GM19239 (cell line): ENCODE measurements at places on chromosomes 7 and 10.

DNA sequence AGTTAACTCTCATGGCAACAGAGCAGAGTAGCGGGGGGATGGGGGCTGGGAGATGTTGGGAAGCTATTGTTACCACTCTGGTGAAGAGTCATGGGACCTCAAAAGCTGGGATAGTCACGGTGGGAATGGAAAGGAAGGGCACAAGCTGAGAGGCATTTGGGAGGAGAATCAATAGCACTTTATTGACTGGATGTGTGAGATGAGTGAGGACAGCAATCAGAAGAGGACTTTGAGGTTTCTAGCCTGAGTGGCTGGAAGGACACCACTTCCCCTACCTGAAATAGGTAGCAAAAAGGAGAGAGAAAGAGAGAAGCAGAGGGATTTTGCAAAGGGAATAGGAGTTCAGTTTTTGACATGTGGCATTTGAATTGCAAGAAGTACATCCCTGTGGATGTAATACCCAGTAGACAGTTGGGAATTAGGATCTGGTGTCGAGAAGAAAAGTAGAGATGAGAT is 27.2 kb downstream of the SCD start:
- DNase-seq, result no peak

DNA sequence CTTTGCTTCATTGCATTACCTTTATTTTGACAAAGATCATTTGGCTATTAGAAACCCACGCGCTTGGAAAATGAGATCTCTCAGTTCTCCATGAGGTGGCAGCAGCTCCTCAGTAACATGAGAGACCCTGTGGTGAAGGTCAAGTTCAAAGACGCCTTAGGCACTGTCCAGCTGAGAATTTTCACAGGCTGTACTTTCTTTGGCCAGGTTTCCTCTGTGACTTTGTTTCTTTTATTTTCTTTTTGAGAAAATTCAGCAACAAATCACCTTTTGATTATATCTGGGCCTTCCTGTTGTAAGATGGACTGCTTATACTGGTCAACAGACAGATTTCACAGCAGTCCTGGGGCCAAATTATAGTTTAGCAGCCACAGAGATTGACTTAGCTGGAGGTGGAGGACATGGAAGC is 54.5 kb downstream of the RAB18 start:
- peak; percentile 22 for DNase-seq

- DNase-seq, result no peak
These were observed 78.8 kb downstream of the INPP5A start for GRCh38 chr10:132616170-132616995.

- no peak for DNase-seq
These were observed 63.6 kb downstream of the ARHGAP22 start for GRCh38 chr10:48541144-48541795.

DNA sequence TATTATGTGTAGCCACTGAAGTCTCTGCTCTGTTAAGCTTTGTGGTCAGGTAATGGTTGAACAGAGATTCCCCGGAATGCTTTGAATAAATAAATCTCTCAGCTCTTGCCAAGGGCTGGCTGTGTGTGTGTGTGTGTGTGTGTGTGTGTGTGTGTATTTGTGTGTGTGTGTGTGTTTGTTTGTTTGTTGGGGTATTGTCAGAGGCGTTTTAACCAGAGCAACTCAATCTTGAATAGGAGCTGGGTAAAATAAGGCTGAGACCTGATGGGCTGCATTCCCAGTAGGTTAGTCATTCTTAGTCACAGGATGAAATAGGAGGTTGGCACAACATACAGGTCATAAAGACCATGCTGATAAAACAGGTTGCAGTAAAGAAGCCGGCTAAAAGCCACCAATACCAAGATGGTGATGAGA is 256.2 kb upstream of the CACNA2D1 start:
- DNase-seq, result no peak

DNA sequence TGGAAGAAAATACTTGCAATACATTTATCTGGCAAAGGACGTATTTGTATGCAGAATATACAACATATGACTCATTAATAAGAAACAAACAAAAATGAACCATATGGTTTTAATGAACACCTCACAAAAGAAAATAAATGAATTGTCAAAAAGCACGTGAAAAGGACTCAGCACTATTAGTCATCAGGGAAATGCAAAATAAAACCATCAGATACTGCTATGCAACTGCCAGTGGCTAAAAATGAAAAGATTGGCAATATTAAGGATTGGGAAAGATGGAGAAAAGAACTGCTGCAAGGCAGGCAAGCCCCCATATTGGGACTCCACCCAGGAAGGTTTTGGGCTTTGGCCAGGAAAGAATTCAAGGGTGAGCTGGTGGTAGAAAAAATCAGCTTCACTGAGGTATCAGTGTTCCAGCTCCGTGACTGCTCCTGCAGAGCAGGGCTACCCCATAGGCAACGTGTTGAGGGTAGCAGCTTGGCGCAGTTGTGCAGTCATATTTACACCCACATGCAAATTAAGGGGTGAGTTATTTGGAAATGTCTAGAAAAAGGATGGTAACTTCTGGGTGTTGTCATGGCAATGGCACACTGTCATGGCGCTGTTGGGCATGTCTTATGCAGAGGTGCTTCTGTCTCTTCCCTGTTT is 72.7 kb downstream of the CUBN start:
- no peak for DNase-seq

GRCh38 chr10:98086837-98087708 is 47.4 kb upstream of the R3HCC1L start:
- no peak for DNase-seq

GRCh38 chr7:8113184-8113583 is 144.6 kb downstream of the GLCCI1 start:
- DNase-seq, result no peak

DNA sequence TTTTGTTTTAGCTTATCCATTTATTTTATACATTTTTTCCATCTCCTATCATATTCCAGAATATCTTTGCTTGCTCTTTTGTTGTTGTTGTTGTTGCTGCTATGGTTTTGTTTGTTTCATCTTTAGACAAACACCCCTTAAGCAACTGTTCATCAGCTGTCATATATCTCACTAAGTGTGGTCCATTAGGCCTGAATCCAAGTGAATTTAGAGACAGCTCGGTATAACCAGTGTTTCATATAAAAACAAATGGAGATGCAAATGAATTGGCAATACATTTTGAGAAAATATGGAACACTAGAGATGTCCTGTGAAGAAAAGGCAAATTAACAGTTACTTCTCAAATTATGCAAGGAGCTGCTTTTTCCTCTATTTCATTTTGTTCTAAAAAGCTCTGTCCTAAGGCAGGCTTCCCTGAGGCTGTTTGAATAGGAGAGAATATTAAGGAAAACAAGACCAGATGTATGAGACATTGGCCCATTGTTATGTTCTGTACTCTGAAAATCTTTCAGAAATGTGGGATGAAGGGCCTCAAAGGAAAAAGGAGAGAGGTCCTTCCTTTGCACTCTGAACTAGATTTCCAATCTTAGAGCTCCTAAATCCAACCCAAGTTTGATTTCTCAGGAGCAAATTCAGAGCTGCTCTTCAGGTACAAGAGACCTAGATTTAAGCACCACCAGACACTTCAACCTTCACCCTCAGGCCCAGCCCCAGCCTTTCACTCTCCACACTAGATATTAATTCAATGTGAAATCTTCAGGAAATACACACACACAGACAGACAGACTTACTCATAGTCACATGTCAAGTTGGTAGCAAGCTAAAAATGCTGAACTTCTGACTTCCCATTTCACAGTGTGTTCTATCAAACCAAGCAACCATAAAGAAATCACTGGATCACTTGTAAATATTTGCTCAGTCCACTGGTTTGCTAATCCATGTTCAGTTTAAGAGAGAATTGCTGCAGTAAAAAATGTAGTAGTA is 5.4 kb downstream of the TFEC start:
- no peak for DNase-seq

- no peak for DNase-seq
These were observed 76.6 kb downstream of the CNNM2 start for GRCh38 chr10:102994531-102995295.

GRCh38 chr7:130994378-130995115 is 260.5 kb upstream of the KLF14 start:
- no peak for DNase-seq

DNA sequence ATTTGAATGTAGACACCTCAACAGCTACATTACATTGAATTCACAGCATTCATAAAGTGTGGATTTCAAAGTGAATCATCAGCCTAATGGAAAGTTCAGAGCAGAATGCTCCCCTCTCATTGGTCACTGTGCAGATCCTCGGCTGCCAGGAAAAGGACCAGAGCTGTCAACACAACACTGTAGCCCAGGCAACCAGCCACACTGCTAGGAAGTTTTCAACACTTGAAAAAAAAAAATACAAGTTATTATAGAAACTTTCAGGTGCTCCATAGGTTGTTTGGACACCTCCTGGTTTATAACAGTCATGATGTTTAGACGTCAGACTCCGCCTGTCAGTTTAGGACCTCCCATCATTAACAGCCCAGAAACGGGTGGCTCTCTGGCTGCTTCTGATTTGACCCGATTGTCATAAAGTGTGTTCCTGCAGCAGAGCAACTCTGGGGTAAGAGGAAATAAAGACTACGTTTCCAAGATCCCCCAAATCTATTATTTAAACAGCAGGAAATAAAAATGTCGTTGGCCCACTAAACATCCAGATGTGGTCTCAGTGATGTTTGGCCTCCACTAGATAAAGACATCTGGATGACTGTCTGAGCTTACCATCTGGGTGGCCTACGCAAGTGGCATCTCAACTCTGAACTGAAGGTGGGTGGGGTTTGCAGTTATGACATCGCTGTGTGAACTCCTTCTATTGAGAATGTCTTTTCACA is 117.4 kb downstream of the CABCOCO1 start:
- DNase-seq, result no peak

DNA sequence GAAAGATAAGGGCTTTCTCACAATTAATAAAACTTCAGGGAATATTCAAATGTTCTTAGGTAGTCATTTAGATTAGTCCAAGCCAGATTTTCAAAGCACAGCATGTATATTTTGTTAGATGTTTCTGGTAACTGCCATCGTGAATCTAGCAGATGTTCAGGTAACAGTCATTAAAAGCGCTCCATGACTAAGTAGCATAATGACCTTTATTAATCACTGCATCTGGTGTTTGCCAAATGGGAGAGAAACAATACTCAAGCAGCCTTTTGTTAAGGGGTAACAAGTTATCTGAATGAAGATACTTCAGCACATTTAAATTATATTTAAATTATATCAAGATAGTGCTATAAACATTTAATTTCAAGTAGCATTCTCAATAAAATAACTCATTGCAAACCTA is 47.5 kb downstream of the USP6NL start:
- DNase-seq, result no peak

GRCh38 chr7:151806204-151806603 is 70.7 kb downstream of the PRKAG2 start:
- DNase-seq, result no peak

DNA sequence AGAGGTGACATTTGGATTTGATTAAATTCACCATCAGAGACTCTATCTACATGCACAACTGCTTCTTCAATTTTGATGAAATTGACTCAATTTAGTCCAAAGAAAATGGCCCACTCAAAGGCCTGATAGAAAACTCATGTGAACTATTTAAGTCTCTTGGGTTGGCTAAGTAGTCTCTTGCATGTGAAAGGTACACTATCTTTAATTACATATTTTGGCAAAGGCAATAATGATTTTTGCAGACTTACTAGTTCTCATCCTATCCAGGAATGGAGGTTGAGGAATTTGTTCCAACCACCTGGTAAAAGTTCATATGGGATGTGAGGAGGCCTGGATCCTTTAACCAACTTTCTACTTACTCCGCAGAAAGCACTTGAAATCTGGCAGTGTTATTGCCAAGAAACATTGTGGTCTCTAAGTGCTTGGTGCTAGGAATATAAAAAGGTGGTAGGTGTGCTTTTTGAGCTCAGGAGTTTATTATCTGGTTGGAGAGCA is 618.6 kb upstream of the MKI67 start:
- DNase-seq, result no peak

- peak; percentile 44 for DNase-seq
These were observed 604.1 kb downstream of the GALNT17 start for GRCh38 chr7:71735961-71736556.

- no peak for DNase-seq
These were observed 399.2 kb upstream of the MKI67 start for GRCh38 chr10:128525444-128525843.

DNA sequence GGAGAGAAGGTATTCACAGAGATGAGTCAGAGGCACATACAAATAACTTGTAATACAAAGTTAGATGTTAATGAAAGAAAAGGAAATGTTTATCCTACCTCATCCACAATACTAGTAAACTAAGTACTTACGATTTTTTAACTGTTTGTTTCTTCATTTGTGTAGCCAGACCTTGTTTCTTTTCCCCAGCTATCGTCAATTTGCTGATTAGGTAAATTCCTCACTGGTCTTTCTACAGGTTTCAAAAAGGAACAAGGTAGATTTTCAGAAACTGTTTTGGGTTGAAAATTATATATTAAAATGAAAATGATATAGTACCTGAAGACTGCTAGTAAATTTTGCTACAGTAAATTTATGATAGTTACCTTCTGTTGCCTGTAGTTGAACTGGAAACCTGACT is 56.6 kb downstream of the PON1 start:
- no peak for DNase-seq

DNA sequence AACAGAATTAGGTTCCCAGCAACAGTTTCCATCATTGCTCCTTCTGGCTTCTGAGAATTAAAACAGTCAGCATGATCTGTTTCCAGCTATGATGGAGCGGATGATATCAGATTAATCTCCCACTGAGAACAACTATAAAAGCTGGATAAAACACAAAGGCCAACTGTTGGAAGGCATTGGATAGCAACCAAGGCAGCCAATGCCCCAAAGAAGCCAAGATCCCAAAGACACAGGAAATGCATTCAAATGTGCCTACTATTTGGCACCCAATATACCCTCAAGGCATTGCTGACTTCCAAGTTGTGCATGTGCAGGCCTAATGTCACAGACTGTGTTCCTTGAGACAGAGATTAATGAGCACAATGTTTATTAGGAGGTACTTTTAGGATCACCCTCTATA is 259.3 kb downstream of the ARHGAP12 start:
- no peak for DNase-seq

DNA sequence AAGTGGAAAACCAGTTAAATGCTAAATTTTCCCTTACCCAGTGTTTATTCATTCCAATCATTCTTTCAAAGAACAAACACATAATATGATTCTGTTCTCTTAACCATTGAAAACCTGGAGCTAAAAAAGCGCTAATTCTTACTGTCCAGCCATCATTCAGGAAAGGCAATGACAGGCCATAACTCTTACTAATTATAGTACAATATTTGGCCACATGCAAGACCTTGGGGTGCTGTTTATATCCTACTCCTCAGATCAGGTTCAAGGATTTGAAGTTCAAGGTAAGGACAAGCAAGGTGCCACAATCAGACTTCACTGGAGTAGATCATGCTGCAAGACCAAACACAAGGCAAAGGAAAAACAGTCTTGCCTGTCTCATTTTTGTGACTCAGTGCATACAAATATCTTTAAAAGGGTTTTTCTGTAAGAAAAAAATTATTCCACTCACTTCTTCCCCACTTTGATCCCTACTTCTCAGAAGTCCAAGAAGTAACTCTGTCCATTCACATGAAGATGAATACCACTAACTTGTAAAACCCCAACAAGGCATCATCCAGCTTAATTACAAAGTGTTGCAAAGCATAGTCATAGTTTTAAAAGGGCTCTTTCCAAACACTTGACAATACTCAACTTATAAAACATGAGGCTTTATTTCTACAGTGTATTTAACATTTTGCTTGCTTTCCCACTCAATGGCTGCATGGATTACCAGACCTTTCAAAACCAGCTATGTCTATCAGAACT is 153.0 kb downstream of the DOCK4 start:
- DNase-seq, result no peak
